ENCODE measurements at places on chromosomes 16 and 17.

GRCh38 chr16:25838724-25839186, 147.0 kb downstream of the HS3ST4 start:
- no peak for DNase-seq

DNA sequence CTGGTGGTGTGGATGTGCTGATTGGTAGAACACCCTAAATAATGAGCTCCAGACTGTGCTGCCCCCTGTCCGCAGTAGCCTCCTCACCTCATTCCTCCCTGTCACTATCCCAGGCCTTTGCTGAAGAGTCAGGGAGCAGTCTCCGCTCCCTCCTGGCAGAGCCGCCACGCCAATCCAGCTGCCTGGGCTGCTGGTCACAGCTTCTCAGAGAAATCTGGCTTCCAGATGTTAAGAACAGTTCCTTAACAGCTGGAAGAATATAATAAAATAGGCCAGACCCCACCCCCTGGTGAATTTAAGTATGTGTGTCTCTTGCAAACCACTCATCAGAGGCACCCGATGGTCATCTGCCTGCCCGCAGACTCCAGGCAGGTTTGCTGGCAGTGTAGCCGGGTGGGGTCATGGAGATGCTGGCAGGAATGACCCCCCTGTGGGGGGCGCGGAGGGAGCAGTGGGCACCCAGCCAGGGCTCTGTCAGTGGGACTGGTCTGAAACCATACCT, 161.0 kb downstream of the CCDC182 start:
- no peak for DNase-seq

- DNase-seq = no peak
These were observed 455.9 kb upstream of the HSBP1 start for GRCh38 chr16:83351846-83352245.

DNA sequence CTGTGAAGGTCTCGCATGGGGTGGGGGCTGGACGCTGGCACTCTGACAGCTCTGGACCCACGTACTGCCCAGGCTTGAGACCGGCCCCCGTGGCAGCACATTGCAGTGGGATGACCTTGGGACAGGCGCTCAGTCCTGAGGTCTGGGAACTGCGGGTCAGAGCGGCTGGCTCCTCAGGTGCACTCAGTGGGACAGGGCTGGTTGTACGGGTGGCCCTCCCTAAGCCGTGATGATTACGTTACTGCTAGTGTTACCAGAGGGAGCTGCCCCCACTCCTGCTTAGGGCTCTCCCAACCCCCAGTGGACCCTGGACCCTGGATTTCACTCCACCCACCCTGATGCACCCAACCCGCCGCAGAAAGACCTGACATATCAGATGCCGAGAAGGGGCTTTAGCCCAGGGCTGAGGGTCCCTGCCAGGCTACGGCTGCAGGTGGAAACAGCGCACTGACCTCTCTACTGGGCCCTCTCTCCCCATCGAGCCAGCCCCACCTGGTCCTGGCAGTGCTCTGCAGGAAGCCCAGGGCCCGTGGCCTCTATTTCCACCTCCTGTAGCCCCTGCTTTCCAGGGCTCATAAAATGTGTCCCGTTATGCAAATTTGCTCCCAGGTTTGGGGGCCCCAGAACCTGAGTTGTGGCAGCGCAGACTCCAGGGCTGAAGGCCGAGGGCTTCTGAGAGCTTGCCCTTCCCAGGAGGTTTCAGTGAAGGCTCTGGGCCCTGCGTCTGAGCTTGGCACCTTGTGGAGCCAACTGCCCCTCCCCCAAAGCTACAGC, 77.2 kb downstream of the RTN4RL1 start:
- DNase-seq = no peak

DNA sequence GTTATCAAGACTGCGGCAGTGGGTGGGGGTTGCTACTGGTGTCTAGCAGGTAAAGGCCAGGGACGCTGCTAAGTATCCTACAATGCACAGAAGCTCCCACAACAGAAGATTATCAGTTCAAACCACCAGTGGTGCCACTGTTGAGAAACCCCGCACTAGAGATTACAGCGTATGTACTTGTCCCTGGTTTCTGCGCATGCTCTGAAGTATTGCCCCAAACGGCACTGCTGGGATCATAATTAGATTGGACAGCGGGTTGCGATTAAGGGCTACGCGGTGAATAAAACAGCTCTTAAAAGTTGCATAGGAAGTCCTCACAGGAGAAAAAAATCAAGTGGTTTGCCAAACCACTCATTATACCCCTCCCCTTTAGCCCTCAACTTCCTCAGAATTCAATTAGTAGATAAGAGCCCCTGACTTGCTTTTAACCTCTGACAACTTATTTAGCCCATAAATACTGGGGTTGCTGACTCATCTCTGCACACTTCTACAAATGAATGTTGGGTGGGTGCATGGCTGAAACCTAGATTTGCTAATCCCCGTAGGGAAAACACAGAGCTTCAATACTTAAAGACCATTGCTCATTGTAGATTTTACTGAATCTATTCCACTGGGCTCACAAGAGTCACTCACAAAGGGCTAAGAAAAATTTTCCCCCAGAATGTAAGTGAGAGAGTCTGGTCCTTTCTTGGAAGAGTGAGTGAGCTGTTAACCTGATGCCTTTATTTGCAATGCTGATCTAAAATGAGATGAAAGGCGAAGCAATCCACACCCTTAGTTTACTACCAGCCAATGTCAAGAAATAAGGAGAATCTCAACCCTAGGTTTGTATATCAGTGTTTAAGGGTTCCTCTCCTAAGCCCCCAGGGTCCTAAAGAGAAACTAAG, 91.8 kb downstream of the RGS9 start:
- no peak for DNase-seq

GRCh38 chr17:39026980-39027451, 59.8 kb upstream of the FBXO47 start:
- DNase-seq = no peak

DNA sequence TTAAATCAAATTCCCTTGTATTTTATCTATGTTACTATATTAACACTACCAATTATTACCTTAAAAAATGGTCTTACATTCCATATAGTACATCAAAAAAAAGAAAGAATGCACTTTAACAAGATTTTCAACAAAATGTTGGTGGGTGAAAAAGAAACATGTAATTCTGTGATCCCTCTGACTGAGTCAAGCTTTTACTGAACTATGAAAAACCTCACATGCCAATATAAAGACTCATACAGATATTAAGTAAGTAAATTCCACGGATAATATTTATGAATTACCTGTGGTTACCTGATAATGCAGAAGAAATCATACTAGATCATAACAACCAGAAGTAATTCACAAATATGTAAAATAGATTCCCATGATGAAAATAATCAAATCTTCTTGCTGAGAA, 12.4 kb downstream of the COIL start:
- DNase-seq = no peak

DNA sequence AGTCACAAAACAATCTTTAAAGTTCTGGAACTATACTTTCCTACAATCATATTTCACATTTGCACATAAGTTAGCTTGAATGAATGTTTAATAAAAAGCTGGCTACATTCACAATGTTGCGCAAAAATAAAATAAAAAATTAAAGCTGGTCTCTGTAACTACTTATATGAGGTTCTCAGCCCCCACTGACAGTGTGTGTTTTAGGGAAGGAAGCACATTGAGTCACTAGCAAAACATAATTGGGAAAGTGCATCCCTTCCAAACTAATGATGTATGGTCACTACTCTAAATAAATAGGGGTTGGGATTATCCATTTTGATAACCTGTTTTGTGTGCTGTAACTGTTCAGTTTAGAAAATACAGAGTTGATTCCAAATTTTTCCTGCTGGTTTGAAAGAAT, 251.9 kb downstream of the IRX3 start:
- DNase-seq = no peak

DNA sequence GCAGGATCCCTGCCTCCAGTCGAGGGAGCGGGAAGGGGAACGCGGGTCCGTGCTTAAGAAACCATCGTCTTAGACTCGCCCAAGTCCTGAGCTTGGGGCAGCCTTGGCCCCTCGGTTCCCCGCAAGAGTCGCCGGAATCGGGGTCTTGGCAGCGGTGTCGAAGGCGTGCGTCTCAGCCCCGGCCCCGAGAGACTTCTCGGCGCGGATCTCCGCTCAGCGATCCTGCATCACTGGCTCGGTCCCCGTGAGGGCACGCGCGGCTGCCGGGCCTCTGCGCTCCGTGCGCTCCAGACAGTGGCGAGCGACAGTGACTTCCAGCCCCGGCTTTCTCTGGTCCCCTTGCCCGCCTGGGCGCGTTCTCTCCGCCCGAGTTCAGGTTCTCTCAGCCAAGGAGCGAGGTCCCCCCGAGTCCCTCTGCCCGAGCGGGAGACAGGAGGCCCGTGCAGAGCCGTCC, 380 bp downstream of the HS3ST3A1 start:
- no peak for DNase-seq

- DNase-seq = no peak
These were observed 47.5 kb downstream of the WNT3 start for GRCh38 chr17:46770818-46771560.

DNA sequence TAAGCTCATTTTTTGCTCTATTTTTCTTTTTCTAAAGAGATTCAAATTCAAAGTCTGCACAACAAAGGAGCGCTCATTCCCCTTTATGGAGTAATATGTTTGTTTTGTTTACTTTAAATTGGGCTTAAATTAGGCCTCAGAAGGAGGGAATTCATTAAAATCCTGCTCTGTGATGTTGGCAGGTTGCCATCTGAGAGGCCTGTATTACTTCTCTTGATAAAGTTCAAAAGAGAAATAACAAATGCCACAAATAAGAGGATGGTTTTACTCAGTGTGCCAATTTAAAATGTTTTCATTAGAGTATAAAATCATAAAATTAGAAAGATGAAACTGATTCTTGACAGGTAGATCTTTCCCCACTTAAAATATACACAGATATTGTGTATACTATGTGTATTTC, 54.5 kb upstream of the HLF start:
- no peak for DNase-seq

DNA sequence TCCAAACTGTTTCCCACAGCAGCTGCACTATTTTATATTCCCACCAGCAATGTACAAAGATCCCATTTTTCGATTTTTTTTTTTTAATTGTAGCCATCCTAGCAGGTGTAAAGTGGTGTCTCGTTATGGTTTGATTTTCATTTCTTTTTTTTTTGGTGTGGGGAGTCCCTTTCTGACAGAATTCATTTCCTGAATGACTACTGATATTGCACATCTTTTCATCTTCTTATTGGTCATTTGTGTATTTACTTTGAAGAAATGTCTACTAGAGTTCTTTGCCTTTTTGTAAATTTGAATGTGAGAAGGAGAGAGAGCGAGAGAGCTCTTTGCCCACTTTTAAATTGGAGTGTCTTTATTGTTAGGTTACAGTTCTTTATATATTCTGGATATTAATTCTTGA, 14.0 kb downstream of the CYB5B start:
- no peak for DNase-seq

DNA sequence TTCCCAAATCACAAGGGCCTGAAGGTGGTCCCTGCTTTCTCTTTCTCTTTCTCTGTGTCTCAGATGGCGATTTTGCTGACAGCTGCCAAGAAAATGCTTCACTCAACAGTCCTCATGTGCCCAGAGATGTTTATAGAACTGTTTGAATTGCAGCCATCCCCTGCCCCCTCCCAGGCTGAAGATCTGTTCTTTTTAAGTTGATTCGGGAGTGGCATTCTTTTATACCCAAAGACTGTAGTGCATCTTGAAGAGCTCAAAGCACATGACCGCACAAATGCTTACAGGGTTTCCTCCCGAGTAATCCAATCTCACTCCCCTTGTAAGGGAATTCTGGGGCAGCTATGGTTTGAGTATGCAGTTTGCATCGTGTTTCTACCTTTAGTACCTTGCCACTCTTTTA, 75.7 kb downstream of the SEC14L1 start:
- no peak for DNase-seq

GRCh38 chr17:51612692-51613091, 352.3 kb downstream of the UTP18 start:
- no peak for DNase-seq

DNA sequence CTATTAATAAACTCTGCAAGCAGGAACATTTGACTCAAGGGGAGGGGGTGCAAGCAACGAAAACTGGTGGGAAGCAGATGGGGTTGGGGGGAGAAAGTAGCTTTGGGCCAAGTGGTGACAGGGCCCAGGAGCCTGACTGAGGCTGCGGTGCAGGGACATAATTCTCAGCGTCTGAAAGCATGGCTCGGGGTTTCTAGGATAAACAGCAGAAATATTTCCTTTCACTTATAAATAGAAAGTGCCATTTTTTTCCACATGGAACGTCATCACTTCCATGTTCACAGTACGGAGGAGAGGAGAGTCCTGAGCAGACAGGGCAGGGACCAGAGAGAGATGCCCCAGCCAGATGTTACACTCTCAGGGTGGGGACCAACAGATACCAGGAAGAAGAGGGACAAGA, 197.1 kb downstream of the ZFHX3 start:
- DNase-seq = no peak

GRCh38 chr17:18159551-18160120, 24.0 kb upstream of the ALKBH5 start:
- no peak for DNase-seq

DNA sequence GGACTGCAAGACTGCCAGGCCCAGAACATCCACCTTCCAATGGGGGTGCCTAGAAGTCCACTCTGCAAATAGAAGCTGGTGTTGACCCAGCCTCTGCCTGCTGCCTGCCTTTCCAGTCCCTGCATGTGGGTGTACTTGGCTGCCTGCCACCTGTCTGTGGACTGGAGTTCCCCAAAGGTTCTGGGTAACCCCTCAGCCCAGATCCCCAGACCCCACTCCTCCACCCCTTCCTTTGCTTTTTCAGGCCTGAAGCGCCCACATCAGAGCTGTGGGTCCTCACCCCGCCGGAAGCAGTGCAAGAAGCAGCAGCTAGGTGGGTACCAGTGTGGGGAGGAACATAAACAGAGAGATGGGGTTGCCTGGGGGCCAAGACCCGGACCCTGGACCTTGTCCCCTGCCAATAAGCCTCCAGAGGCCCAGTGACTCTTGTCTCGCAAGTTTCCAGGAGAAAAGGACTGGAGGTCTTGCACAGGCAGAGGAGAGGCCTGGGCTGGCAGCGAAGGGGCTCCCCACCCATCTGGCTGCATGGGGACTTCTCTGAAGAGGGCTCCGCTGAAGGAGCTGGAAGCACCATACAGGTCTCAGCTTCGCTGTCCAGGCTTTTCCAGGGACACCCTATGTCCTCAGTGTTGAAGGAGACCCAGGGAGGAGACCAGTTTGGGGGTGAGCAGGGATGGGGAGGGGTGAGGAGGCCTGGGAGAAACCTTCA, 34.3 kb downstream of the NLRC5 start:
- DNase-seq = no peak

DNA sequence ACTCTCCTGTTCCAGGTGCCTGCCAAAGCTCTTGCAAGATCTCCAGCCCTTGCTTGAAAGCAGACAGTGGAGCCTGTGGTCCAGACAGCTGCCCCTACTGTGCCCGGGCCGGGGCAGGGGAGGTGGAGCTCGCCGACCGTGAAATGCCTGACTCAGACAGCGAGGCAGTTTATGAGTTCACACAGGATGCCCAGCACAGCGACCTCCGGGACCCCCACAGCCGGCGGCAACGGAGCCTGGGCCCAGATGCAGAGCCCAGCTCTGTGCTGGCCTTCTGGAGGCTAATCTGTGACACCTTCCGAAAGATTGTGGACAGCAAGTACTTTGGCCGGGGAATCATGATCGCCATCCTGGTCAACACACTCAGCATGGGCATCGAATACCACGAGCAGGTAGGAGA, 17.7 kb downstream of the CACNA1G start:
- DNase-seq = no peak

- no peak for DNase-seq
These were observed 8.1 kb downstream of the SCNN1B start for GRCh38 chr16:23310217-23310616.
